ENCODE measurements at places on chromosomes 7 and 10.
A peak's percentile ranks its signal among the peaks of the same experiment; 100 is the strongest.

DNA sequence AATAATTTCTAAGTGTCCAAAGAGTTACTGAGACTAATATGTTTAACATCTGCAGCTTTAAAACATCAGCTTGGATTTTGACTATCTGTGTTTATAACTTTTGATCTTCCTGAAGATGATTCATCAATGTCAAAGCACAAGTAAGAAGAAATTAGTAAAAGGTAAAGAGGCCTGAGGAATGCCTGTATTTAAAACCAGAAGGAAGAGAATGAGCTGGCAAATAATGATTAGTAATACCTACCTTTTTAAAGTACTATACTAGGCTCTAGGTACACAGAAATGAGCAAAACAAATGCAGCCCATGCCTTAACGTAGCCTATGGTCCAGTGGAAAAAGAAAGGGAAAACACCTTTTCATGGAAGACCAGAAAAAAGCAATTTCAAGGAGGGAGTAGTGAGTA lies 158.0 kb downstream of the KCND2 start:
- DNase-seq, result no peak

GRCh38 chr7:66529883-66530610 lies 98.6 kb upstream of the KCTD7 start:
- DNase-seq, result no peak

DNA sequence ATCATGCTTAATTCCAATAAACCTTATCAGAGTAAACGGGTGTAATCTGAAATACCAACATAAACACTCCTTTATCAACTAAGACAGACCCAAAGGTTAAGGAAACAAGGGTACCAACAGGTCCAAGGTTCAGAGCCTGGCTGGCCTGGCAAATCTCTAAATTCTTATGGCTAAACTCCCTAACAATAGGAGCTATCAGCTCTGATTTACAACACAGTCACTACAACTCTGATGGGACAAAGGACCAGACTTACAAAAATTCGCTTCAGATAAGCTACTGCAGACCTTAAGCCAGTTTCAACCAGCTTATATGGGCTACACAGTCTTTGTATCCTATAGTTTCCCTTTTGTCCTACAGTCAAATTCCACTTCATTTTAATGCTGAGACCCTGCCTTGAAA lies 381.9 kb downstream of the ZWINT start:
- no peak for DNase-seq

DNA sequence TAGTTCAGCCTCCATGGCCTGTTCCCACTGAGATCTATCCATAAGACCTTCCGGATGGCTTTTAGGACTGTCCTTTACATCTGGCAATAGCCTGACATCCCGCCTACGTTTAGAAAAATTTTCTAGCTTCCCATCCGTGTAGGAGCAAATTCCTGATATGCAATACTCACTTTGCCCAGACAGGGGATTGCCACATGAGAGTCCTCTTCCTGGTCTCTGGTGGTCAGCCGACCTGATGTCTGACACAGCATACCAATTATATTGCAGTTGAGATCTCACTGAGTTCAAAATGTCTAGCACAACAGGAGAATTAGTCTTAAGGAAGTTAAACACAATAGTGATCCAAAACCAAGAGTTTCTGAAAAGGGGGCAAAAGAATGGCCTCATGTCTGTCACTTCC lies 9.4 kb upstream of the ETV1 start:
- no peak for DNase-seq

GRCh38 chr10:22992621-22993020 lies 64.8 kb downstream of the ARMC3 start:
- DNase-seq, result no peak

DNA sequence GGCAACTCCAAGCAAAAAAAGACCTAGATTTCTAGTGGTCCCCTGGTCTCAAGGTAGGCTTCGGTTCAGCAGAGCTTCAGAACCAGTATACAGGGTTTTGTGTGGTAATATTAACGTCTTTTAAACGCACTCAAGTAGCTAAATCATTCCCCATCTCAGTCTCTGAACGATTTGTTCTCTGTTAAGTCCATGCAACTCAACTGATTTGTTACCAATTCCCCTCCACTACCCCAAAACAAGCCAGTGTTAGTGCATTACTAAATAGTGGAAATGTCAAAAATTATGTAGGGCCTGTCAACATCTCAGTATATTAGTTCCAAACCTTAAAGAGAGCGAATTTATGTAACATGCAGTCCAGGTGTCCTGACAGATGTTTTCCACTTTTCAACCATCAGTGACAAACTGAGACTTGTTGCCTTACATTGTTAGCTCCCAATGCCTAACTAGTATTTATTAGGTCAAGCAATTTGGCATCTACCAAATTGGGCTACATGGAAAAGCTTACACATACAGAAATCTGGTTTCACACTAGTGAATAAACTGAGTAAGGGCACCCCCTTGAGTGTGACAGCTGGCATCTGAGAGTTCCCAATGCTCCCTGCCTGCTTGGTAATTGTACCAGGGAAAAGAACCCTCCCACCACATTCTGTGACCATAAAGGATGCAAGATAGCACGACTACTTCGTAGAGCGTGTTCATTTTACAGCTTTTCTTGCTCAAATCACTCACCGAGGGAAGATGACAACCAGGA lies 12.2 kb downstream of the HNRNPA2B1 start:
- no peak for DNase-seq

DNA sequence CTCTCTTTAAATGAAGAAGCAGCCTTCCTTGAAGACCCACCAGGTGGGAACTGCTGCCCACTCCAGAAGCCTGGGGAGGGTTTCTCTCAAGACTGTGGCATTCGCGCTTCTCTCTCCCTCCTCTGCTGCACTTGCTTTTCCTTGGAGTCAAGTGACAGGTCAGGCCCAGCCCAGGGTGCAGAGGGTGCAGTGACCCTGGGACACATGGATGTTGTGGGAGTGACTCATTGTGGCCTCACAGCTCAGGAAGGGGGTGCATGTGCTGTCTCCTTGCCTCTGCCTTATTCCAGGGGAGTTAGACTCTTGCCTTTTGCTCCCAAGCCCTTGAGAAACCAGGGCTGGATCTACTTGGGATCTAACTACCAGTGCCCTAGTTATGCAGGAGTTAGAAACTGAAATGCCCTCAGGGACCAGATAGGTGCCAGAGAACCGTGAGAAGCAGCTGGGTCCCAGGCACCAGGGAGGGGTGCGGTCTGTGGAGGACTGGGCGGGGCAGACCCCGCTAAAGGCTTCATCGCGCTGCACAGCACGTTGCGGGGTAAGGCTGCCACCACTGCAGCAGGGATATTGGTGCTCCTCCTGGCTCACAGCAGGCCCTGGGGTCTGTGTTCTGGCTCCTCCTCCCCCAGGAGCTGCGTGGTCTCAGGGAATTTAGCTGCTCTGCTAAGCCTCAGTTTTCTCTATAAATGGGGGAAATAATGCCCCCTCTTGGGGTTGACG lies 11.4 kb downstream of the FAM241B start:
- no peak for DNase-seq

GRCh38 chr10:62851442-62851841 lies 35.3 kb upstream of the EGR2 start:
- peak; percentile 3 for DNase-seq

DNA sequence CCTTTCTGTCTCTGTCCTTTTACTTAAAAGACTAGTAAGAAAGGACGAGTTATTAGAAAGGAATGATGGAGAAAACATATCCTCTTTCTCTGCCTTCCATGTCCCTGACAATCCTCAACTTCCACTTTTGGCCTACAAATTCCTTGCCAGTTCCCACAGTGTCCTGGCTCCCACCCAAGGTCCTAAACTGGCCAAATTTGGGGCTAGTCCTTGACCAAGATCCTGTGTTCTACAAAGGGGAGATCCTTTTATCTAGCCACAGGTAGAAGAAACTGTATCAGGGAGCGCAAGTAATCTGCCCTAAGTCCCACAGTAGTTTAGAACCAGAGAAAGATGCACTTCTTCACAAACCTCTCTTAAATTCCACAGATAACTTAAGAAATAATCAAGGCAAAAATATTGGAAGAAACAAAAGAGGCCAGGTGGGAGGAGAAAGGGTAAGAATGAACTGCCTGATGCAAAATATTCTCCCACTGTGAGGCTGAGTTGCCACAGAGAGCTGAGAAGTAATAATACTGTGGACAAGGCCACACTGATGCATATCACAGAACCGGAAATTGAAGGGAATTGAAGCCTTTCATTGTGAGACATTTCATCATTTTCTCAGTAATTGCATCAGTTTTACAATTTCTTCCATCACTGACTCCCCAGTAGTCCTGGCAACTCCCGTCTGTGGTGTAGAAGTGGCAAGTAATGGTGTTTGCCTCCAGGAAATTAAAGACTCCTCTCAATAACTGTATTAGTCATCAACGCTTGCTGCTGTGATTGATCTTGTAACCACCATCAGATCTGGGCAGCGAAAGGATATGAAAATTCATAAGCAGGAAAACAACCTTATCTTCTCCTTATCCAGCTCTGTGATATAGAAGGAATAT lies 47.2 kb downstream of the DNAJC12 start:
- DNase-seq, result no peak

DNA sequence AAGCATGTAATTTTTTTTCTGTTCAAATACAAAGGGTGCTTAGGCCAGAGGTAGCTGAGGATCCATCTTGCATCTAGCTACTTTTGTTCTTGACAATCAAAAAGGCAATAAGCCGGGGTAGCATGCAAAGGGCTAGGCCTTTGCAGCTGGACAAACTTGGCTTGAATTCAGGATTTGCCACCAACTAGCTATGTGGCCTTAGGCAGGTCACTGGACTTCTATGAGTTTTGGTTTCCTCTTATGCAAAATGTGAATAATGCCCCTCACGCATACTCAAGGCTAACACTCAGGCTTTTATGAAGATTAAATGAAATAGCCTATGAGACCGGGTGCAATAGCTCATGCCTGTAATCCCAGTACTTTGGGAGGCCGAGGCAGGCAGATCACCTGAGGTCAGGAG lies 19.3 kb downstream of the GFRA1 start:
- no peak for DNase-seq

GRCh38 chr10:69049566-69049961 lies 38.3 kb upstream of the SRGN start:
- DNase-seq, result no peak

GRCh38 chr7:32943252-32944030 lies 13.8 kb upstream of the FKBP9 start:
- DNase-seq, result no peak

DNA sequence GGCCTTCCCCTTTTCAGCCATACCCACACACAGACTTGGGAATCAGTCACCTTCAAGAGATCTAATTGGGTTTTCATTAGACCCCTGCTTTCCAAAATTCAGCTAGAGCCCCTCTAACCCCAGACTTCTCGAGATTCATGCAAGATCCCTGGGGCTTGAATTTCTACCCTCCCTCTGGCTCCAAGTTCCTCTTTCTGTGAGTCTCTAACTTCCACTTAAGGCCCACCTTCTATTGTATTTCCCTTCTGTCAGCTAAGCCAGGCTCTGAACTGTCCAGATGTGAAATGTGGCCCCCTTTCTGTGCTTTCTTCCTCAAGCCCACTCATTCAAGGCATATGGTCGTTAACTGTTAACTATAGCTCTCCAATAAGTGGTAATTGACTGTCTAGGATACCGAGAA lies 132.2 kb downstream of the ZNF365 start:
- no peak for DNase-seq

GRCh38 chr10:101851411-101852116 lies 8.0 kb upstream of the KCNIP2 start:
- DNase-seq, result no peak

DNA sequence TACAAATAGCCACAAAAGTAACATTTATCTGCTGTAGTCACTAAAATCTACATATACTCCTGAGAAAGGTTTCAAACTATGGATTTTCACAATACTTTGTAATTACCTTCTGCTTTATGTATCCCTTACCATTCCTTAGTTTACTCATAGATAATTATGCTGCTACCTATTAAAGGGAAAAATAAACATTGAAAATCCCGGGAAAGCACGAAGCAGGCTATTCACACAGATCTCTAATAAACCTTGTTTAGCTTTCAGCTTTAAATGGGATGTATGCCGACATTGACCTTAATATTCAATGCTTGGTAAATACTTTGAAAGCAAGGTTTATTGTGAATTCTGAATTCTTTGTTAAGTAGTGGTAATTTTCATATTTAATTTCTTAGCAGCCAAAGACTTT lies 58.5 kb upstream of the SMIM30 start:
- DNase-seq, result no peak

Measured in hematopoietic multipotent progenitor cell treated with erythropoietin and hydrocortisone succinate and interleukin-3 and kit ligand, for 15 days (in vitro differentiated cells).